Ascending aorta (tissue), 2 donors: ENCODE measurements at places on chromosomes 2 and 18.

GRCh38 chr2:206160807-206161179 lies 1.1 kb downstream of the EEF1B2 start:
- no peak for DNase-seq

DNA sequence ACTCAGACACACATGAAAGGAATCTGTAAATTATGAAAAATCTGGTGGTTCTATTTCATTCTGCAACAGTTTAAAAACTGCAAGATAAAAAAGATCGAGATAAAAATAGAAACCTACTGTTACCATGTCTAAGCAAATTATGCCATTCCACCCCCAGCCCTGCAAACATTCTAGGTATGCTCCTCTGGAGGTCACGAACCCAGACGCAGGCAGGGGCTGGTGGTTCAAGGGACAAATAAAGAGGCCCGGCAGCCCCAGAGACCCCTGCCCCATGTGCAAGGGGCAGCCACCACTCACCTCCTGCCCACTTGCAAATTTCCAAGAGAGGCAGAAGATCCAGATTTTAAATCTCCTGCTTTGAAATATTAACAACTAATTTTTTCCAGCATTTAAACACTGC lies 210.5 kb downstream of the ANAPC1 start:
- DNase-seq, result no peak

- no peak for DNase-seq
Measured at GRCh38 chr18:53745224-53745967, 479.1 kb downstream of the MBD2 start.

DNA sequence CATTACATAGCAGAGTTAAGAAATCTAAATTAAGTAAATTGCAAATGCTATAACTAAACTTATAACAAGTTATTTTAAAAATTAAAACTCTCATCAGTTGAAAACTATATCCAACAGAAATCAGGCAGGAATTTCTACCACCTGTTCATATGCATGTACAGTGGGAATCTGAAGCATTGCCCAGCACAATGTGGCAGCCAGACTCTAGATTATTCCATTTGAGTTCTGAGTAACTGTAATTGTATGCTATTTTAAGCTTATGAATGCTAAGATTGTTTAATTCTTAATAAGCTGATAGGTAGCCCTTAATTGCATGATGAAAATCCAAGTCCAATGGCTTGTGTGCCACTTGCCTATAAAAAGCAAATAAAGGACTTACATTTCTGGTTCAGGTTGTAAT lies 834.5 kb upstream of the FSHR start:
- no peak for DNase-seq

GRCh38 chr2:145190031-145190703 lies 670.2 kb upstream of the ZEB2 start:
- no peak for DNase-seq

GRCh38 chr2:208542465-208543041 lies 136.0 kb downstream of the PTH2R start:
- DNase-seq, result no peak

DNA sequence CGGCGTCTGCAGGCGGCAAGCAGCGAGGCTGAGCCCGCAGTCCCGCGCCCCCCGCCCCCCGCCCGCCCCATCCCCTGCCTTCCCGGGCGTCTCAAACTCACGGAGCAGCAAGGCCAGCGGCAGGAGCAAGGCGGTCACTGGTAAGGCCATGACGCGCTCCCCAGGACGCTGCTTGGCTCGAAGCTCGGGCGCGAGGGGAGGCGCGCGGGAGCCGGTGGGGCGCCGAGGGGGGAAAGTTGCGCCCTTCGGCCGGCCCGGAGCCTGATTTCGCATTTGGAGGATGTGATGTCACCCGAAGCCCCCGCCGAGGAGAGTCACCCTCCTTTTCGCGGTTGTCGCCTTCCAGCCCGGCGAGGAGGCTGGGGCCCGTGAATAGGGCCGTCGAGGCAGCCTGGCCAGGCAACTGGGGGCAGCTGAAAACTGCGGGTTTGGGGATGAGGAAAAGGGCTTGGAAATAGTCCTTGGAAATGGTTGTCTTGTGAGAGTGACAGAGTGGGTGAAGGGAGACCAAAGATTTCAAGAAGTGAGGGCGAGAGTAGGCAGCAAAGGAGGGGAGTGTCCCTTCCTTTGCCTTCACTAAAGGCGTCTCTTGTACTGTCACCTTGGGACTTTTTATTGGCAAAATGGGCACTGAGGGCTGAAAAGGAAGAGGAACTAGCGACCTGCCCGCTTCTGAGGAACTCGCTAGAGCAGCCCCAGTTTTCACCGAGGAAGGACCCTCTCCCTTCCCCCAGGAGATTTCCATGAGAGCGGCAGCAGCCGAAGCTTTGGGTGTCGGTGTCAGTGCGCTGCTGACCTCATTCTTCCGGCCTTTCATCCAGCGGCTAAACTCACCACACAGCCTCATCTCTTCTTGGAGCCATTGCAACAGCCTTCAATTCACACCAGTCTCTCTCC lies at the start of gene CD8A:
TSS of gene CD8A (minus strand) at position 238 of the 897 bp plus-strand sequence. CDS start at position 150, 88 bp downstream.
- no peak for DNase-seq

GRCh38 chr2:112641701-112642100 lies 4.0 kb upstream of the SLC20A1 start:
- no peak for DNase-seq

DNA sequence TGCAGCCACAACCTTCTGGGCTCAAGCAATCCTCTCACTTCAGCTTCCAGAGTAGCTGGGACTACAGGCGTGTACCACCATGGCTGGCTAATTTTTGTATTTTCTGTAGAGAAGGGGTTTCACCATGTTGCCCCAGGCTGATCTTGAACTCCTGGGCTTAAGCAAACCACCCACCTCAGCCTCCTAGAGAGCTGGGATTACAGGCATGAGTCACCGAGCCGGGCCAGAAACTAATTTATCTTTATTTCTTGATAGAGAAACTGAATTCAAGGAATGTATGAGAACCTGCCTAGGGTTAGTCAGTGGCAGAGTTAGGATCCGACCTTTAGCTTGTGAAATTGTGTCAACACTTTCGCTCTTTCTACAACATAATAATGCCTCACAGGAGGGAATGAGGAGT lies 19.3 kb upstream of the ITGAV start:
- DNase-seq, result no peak

DNA sequence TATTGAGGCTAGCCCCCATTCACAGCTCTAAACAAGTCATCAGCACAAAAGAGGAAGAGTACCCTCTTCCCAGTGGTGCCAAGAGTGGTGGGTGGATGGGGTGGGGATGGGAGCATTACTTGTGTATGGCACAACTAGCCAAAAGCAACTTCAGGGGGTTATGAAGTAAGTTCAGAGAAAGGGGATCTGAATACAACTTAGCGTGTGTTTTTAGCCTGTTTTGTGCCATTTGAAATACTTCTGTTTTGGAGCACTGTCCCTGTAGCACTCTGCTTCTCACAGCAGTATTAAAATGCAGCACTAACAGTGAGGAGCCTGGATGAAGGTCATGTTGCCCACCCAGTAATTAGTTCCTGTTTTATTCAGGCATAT lies 113.5 kb downstream of the CRIM1 start:
- DNase-seq, result no peak

DNA sequence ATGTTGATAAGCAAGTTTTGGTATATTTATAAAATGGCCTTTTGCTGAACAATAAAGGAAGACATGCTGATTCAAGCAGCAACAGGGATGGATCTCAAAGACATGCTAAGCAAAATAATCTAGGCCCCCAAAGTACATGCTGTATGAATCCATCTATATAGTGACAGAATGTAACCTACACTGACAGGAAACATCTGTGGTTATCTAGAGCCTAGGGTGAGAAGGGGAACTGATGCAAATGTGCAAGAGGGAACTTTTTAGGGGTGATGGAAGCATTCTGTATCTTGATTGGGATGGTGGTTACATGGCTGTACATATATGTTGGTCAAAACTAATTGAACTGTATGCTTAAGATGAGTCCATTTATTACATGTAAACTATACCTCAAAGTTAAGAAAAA lies 24.2 kb downstream of the CNRIP1 start:
- DNase-seq, result no peak

GRCh38 chr2:146734042-146734820 lies 1110.6 kb upstream of the ACVR2A start:
- DNase-seq, result no peak

GRCh38 chr2:19670303-19670702 lies 231.5 kb downstream of the TTC32 start:
- DNase-seq, result no peak

DNA sequence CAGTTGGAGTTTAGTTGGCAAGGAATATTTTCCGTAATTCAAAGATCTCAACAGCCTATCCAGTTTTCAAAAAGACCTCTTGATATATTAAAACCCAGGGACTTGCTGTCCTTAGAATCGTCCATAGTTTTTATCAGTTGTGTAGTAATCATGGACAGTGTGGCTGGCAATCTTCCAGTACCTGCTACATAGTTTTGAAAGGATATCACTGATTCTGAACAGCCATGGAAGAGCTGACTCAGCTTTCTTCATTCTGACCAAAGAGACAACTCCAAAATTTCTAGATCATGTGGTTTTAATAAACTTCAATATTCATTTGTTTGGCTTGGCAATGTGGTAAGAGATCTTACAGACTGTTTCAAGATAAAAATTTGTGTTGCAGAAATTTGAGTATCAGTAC lies 616.7 kb downstream of the TDRD15 start:
- DNase-seq, result no peak

DNA sequence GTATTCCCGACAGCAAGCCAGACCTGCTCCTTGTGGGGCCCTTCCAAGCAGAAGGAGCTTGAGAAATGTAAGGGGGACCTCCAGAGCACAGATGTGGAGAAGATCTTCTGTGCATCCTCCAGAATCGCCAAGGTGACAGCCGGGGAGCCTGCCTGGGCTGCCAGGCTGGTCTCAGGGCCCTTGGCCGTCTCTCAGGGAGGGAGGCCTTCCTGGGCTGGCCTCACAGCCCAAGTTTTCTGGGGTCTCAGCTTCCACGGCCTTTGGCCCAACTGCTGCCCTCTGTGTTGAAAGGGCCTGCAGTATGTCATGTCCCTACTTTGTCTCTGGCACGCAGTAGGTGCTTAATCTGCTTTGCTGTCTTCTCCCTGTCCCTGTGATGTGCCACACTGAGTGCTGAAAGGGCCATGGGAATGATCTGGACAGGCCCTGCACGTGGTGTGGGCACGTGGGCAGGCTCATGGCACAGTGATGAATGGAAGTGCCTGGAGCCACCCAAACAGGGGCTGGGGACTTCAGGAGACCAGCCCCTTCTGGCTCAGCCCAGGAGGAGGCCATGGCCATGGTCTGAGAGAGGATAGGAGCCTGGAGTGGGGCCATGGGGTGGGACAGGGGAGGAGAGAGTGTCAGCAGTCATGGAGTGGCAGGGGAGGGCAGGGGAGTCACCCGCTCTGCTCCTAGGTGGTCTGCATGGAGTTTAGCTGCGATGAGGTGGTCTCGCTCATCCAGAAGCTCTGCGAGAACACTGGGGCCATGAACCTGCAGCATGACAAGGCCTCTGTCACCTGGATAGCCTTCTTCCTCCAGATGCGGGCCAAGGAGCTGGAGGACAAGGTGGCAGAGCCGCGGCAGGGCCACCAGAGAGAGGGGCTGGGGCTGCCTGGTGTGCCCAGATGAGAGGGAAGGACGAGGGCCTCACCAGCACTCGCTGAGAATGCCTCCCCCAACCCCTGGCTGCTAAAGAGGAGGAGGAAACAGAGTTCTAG lies 35.4 kb downstream of the HJURP start:
- DNase-seq, result no peak

DNA sequence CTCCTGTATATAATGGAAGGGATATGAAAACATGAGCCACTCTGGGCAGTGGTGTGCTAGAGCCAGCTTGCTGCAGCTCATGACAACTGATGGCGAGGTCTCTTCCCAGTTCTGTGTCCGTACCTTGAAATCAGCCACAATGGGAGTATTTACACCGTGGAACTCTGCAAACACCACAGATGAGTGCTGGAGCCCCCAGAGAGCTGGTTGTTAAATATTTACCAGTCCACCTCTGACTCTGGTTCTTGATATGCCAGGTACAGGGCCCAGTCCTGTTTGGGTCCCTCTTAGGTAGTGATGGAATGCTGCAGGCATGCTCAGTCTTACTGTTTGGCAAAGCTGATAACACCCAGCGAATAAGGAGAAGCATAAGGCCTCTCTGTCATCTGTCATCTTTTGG lies 116.1 kb upstream of the GLI2 start:
- no peak for DNase-seq

DNA sequence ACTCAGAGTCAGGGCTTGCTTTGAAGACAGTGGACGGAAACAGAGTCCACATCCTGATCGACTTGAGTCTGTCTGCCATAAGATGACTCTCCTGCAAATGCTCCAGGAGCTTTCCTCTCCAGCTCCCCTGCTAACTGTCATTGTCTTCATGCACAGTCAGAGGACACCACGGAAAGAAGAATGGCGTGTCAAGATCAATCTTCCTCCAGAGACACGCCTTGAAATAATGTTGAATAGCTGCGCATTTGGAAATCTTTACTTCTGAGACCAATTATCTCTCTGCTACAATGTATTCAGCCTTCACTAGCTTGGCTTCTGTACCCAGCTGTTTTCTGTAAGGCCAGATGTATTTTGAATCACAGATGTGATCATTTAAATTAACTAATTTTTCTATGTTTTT lies 457.2 kb downstream of the CDH2 start:
- DNase-seq, result no peak

DNA sequence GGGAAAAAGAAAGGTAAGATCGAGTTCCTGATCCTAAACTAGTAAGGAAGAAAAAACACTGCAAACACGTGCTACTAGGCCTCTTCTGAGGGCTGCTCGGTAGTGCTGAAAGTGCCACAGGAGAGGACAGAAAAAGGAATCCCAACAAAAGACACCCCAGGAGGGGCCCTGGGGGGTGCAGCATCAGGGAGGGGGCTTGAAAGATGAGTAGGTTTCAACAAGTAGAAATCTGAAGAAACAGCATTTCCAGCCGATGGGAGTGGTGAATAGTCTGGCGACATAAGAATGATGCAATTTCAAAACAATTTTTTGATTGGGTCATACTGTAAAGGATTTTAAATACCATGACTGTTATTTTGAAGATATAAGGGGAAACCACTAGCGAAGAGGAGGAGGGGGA lies 98.6 kb downstream of the NOL10 start:
- DNase-seq, result no peak

DNA sequence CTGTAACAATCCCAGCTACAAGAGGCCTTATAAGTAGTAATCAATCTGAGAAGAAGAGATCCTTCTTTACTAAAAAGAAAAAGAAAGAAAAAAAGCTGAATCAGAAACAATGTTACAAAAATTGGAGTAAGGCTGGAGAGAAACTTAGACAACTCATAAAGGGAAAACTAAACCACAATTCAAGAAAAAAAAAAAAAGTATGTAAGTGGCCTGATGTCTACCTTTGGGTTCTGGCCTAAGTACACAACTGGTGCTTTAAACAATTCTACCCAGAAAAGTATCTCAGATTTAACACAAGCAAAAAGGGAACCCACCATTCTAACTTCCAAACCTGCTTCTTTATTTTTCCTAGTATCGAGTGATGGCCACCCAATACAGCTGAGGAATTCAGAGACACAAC lies 45.3 kb downstream of the ZNF521 start:
- no peak for DNase-seq

DNA sequence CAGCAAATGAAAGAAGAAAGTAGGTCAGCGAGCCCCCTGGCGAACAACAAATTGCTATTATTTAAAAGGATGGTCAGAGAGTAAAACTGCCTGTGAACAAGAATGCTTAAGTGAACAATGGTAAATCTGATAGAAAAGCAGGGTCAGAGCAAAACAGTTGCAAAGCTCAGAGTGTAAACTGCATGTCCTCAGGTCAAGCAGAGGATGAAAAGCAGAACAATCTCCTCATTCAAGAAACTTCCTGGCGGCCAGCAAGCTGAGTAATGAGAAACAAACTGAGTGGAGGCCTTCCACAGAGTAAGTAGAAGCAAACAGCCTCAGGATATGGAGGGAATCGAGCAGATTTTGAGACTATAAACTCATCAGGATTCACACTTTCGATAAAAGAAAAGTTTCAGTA lies 117.9 kb downstream of the PPP1R1C start:
- no peak for DNase-seq
